Activated naive CD4-positive, alpha-beta T cell treated with anti-CD3 and anti-CD28 coated beads, Interleukin-2, amount 10 ng/mL, durations not matched to agents 5 hours and 36 hours (primary cell): ENCODE measurements at places on chromosomes 3 and 15. TPM values are rescaled to one million over a fixed set of nuclear protein-coding genes. Genes with fewer than 3 reads are reported as not detected.

MAP6D1 gene
- 0.58 TPM for total RNA-seq

IQCH gene
- total RNA-seq: 0.34 TPM

SNURF gene
- 22.0 TPM for total RNA-seq

ALDH1L1 gene
- not detected for total RNA-seq

ARHGEF26 gene
- total RNA-seq: 0.10 TPM

ENTPD3 gene
- not detected for total RNA-seq

TIMP4 gene
- total RNA-seq: not detected

SI gene
- not detected for total RNA-seq

RHOV gene
- not detected for total RNA-seq

ATP13A5 gene
- not detected for total RNA-seq

IGF2BP2 gene
- 0.20 TPM for total RNA-seq

CCR3 gene
- total RNA-seq: not detected

LRRC49 gene
- not detected for total RNA-seq

TMEM212 gene
- total RNA-seq: not detected

CHRFAM7A gene
- not detected for total RNA-seq

PROS1 gene
- total RNA-seq: 0.28 TPM

SLC28A2 gene
- not detected for total RNA-seq

BSN gene
- total RNA-seq: 0.02 TPM

CPLX3 gene
- not detected for total RNA-seq

PTPN23 gene
- 41.2 TPM for total RNA-seq

AMOTL2 gene
- not detected for total RNA-seq

C3orf49 gene
- not detected for total RNA-seq

AHSG gene
- not detected for total RNA-seq

SV2B gene
- 0.18 TPM for total RNA-seq

ACAD11 gene
- total RNA-seq: 10.8 TPM

ATP1B3 gene
- total RNA-seq: 75.7 TPM

SCG5 gene
- 3.0 TPM for total RNA-seq

ROPN1B gene
- total RNA-seq: not detected

CHRNB4 gene
- not detected for total RNA-seq

ADGRG7 gene
- not detected for total RNA-seq

ABCC5 gene
- total RNA-seq: 22.6 TPM

HRG gene
- not detected for total RNA-seq

SUSD5 gene
- not detected for total RNA-seq

SSR3 gene
- total RNA-seq: 139 TPM

SPINK8 gene
- not detected for total RNA-seq

SPTBN5 gene
- 2.3 TPM for total RNA-seq

HESX1 gene
- total RNA-seq: 0.24 TPM

GADL1 gene
- total RNA-seq: not detected

OIP5 gene
- 13.3 TPM for total RNA-seq

COLQ gene
- 5.0 TPM for total RNA-seq

ITGB5 gene
- not detected for total RNA-seq
